D341Med (cell line): ENCODE measurements at places on chromosomes 3 and 15.

DNA sequence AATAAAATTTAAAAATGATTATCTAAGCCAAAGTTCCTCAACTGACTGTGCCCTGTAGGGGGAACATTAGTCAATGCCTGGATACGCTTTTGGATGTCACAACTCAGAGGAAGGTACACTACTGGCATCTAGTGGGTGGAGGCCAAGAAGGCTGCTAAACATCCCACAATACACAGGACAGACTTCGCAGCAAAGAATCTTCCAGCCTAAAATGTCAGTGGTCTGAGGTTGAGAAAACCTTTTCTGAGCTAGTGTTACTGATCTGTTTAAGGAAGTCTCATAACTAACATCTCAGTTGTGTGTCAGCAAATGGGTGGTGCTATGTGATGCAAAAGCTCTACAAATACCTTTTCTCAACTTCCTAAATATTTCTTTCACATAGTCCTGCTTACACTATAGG, 20.9 kb upstream of the LDHAL6B start:
- no peak for DNase-seq

DNA sequence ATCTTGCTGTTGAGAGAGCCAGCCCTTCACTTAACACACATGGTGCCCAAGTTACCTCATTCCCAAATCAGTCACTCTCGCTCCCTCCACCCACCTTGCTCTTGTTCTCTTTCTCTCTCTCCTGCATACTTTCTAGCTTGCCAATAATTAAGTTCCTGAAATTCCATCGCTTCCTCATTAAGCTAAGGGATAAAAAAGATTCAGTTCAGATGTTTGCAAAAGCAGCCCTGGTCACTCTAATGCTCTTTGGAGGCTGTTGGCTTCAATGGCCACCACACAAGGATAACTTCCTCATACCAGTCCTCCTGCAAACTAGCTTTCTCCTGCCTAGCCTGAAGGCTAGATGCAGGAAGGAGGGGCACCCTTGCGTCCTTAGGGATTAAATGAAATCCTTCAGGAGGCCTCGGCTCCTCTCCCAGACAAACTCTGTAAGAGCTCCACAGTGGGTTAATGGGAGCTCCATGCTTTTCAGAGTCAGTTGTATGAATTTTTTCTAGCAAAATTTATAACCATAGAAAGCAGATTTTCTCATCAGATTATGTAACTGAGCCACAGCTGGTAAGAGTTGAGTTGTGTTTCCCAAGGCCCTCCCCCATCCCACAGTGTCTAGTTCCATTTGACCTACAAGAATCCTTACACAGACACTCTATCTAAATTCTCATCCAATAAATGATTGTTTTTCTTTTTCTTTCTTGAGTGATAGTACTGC, 176.6 kb upstream of the TRIM42 start:
- no peak for DNase-seq

- DNase-seq = peak; percentile 84
These were observed 25.1 kb downstream of the C3orf18 start for GRCh38 chr3:50542177-50543034.

- DNase-seq = no peak
These were observed 481.9 kb downstream of the FOXP1 start for GRCh38 chr3:71101626-71102025.

GRCh38 chr3:155270063-155270462, 23.4 kb downstream of the STRIT1 start:
- no peak for DNase-seq

- DNase-seq = no peak
These were observed 34.0 kb downstream of the FNDC3B start for GRCh38 chr3:172073262-172073915.

DNA sequence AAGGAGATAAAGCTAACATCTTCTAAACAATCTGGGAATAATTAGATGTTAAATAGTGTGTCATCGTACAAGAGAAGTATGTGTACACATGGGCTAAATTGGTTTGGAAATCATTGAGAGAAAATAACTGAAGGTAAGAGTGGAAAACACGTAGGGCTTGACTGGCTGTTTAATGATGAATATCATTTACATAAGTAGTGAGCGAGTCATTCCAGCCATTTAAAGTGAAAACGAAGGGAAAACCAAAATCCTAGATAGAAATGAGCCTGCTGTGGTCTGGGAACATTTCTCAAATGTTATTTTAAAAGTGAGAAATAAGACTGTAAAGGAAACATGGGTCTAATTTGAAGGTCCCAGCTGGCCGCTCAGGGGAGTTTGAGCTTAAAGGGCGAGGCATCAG, 41.9 kb upstream of the KCNMB2 start:
- no peak for DNase-seq

GRCh38 chr3:13866041-13866965, 13.6 kb downstream of the WNT7A start:
- no peak for DNase-seq

GRCh38 chr3:167811031-167811430, 75.5 kb downstream of the SERPINI1 start:
- DNase-seq = no peak

GRCh38 chr3:107283948-107284347, 93.3 kb upstream of the CCDC54 start:
- no peak for DNase-seq

GRCh38 chr15:85485956-85486567, 105.7 kb downstream of the AKAP13 start:
- DNase-seq = peak; percentile 56

DNA sequence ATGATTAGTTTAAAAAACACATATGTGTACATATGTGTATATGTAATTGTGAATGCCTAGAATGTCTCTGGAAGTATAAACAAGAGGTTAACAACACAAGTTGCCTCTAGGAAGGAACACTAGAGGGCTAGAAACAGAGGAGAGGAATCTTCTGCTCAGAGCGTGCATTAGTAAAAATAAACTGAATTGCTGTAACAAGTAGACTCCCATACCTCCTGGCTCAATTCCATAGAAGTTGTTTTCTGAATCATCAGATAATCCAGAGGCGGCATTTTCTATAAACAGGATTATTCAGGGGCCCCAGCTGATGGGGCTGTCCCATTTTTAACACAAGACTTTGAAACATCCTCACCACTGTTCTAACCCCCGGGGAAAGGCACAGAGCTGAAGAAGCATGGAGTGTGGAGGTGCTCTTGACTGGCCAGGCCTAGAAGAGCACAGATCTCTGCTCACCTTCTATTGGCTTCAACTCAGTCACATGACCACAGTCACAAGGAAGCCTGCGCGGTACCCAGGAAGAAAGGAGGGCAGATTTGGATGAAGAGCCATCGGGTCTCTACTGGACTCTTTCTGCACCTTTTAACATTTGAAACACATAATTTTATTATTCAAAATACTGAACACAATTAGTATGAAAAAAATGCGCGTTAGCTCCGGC, 145.7 kb downstream of the TLE3 start:
- DNase-seq = no peak

- peak; percentile 54 for DNase-seq
These were observed 40.2 kb downstream of the ROBO2 start for GRCh38 chr3:77079988-77080610.

DNA sequence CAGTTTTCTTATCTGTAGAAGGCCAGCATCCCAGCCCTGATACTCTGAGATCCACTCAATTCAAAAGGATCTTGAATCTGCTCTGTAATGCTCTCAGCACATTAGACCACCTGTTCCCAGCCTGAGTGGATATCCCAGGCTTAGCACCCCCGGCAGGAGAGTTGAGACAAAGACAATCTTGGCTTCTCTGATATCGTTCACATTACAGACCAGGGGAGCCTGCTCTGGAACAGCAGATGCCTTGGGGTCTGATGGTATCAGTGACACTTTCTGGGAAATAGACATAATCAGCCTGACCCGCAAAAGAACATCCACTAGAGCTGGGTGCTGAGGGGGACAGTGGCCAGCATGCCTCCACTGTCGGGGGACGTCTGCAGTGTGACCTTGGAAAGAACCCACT, 70.6 kb downstream of the BDH1 start:
- no peak for DNase-seq

DNA sequence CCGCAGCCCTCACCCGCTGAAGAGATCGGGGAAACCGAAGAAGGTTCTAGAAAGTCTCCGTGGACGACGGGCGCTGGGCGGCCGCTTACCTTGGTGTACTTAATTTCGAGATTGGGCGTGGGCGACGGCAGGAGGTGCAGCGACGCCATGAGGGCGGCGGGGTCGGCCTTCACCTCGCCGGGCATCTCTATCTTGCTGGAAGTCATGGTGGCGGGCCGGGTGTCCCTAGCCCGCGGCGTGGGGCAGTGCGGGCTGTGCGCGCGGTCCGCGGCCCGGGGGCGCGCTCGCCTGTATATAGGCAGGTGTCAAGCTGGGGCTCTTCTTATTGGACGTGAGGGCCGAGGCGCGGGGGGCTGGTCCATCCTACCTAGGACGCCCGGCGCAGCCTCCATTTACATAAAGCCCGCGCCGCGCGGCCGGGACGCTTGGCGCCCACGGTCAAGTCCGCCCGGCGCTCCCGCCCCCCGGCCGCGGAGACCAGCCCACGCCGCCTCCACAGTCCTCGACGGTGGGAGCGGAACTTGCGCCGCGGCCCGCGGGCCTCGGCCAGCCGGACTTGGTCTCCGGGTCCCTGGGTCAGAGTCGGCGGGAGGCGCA, at the start of gene ALDH1A2:
TSS of gene ALDH1A2 (minus strand) at position 267 of the 597 bp plus-strand sequence. CDS start at position 206, 61 bp downstream.
- peak; percentile 44 for DNase-seq

DNA sequence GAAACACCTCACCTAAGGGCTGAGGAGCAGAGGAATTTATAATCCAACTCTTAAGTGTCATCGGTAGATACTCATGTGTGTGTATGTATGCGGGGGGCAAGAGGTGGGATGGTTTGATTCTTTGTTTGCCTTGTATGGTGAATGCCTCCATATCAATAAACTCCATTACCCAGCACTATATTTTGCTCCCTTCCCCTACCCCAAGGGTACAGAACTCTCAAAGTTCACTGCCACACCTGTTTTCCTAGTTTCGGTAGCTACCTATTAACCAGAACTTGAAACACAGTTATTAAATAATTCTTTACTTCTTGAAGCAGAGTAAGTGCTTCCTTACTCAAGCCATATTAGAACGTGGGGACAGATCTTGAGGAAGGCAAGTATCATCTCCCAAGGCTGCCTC, 400.8 kb upstream of the SUCLG2 start:
- DNase-seq = no peak

DNA sequence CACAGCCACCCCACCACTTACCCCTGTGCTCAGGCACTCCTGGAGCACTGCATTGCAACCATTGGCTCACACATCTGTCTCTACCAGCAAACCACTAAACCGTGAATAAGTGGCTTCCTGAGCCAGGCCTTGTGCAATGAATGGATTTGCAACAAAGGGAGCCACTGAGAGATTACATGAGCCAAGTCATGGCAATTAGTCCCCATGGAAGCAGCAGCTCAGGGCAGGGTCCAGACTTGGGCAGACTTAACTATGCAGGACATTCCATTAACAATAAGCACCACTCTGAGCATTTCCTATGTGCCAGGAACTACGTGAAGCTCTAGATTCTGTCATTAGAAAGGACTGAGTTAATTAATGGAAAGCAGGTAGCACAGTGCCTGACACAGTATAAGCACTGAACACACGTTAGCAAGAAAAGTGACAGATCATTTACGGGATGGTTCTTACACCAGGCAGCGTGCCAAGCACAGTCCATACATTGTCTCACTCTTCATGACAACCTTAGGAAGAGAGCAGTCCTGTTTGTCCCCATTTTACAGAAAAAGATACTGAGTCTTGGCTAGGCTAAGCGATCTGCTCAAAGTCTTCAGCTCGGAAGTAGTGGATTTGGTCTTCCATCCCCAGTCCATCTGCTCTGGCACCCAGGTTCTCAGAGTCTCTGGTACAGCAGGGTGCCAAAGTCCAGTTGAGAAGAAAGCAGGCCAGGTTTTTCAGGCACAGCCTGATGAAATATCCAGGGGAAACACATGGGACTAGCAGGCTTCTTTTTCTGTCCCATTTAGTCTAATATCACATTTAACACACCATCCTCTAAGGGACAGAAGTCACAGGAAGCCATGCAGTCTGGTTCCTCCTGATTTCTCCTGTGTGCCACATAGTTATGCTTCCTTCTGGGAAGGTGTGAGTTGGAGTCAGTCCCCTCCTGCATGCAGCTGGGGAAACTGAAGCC, 44.1 kb downstream of the LIPC start:
- DNase-seq = no peak

DNA sequence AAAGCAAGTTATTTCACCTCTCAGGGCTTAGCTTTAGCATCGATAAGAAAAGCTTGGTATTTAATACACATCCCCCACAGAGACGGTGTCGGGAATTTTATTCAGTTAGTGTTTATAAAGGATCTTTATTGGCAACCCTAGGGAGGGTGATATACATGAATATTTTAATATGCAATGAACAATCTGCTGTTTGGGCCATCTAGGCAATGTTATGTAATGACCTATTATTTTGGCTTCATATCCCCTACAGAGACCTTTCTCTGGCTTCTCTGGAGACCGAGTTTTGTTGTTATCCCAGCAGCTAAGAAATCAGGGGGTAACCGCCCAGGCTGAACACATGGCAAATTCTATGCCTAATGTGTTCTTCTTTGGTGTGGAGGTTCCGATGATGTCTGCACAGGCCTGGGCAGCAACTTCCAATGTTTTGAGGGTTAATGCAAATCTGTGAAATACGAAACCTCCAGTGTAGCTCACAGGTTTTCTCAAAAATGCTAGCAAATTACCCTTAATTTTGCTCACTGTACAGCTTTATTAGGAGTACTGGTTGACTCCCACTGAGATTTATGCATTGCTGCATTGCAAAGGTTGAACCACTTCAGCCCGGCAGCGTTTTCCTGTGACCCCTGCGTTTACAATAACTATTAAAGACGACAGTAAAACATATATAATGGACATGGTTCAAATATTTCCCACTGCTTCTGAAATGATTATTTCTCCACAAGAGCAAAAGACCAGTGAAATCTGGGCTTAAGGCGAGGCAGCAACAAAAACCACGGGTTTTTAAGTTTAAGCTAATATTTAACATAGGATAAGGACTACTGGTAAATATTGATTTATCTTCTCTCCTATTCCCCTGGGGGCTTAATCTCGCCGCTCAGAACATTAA, 298.3 kb upstream of the NR2E3 start:
- no peak for DNase-seq

- DNase-seq = no peak
These were observed 103.5 kb downstream of the TBC1D2B start for GRCh38 chr15:77974098-77974414.

- DNase-seq = no peak
These were observed 308.0 kb upstream of the THRB start for GRCh38 chr3:24802614-24803013.

DNA sequence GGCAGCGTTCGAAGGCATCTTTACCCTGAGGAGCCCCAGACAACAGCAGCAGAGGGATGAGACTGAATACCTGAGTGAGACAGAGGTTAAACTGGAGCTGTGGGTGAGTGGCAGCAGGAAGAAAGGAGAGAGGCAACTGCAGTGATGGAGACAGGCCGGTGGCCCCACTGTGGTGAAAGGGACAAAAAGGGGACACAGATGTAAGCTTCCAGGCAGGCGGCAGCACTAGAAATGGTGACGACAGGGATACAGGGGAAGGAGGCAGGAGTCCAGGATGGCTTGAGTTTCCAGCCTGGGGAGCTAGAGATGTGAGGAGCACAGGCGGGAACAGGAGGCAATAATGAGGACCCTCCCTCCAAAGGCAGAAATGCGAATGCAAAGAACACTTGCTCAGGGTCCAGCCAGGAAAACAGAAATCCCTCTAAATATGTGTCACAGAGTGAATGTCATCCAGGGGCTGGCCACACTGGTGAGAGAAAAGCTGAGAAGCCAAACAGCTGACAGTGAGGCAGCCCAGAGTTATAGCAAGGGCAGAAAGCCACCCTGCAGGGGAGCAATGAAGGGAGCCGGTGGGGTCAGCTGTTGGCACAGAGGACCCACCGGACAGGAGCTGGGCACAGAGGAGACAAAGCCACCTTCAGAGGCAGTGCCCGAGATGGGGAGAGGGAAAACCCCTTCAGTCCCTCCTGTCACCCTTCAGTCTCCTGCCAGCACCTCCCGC, 70.1 kb downstream of the TBC1D2B start:
- no peak for DNase-seq

GRCh38 chr3:52198643-52199608, 966 bp downstream of the ALAS1 start:
- no peak for DNase-seq
